ENCODE measurements at places on chromosomes 3 and 15.
A peak's percentile ranks its signal among the peaks of the same experiment; 100 is the strongest.

DNA sequence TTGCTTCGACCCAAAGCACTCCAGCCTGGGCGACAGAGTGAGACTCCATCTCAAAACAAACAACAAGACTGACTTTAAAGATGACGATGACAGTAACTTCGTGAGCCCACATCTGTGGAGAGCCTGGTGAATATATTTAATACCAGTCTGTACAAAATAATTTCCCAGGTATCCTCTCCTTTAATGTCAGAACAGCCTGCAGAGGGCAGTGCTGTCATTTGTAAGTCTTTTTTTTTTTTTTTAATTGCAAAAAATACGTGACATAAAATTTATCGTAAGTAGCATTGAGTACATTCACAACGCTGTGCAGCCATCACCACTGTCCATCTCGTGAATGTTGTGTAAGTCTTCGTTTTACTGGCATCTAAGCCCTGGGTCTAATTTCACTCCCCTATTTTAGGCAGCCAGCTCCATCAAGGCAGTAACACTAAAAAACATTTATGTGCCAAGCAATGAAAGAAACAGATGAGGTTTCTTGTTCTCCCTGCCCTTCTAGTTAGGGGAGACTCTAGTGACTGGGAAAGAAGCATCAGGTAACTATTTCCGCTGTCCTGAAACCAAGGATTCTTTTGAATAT is 1.4 kb downstream of the HTD2 start:
- H3K27me3 ChIP-seq: peaks cover 2% of the 10 kb centered on the region
- no peak overlapping the region for H3K27ac ChIP-seq
- H3K4me1 ChIP-seq: no peaks in the 10 kb centered on the region
- peak overlapping the region; percentile 99 for H3K4me3 ChIP-seq
- peaks cover 43% of the 10 kb centered on the region for H3K36me3 ChIP-seq

- H3K27me3 ChIP-seq: no peaks in the 10 kb centered on the region
- H3K36me3 ChIP-seq: no peaks in the 10 kb centered on the region
- no peak overlapping the region for H3K27ac ChIP-seq
- no peak for DNase-seq
- H3K4me1 ChIP-seq: no peaks in the 10 kb centered on the region
These were observed 82.5 kb downstream of the ATP10A start for GRCh38 chr15:25780479-25781255.

DNA sequence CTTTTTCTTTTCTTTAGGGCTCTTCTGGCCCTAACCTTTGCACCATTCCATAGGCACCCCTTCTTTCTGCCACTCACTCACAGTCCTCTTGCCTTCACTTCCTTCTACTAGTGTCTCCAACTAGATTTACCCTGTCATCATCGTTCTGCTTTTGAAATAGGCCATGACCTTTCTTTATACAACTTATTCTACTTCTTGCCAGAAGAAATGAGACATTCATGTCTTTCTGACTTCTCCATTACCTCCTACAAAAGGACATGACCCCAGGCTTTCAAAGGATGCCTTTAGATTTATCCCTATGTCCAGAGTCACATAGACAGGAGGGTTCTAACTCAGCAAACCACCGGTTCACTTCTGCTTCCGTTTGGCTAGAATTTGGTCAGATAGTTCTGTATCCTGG is 336.4 kb upstream of the LRRFIP2 start:
- no peak overlapping the region for H3K4me3 ChIP-seq
- H3K27ac ChIP-seq: no peak overlapping the region
- H3K27me3 ChIP-seq: peaks cover 92% of the 10 kb centered on the region

DNA sequence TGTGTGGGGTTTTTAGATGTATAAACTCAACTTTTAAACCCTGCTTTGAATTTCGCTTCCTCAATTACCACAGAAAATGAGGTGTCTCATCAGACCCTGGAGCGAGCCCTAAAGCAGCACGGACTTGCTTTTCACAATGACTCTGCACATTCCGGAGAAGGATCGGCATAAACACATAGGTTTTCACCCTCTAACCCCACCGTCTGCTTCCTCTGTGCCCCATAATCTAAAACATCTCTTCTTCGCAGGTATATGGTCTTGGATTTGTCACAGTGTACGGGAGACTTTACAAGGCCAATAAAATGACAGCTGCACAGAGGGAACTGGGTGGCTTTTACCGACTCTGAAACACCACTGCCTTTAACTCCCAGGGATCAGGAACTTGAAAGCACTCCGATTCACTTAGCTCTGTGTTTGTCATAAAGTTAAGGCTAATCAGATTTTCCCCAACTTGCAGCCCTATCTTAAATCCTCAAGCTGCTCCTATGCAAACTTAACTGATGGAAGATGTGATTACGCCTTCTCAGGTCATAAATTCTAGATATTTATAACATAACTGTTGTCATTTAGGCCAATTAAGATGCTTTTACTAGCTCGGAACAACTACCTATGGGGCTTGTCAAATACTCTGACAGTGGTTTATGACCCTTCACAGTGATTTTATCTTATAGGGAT is 133.4 kb upstream of the WNT5A start:
- H3K36me3 ChIP-seq: no peaks in the 10 kb centered on the region
- no peaks in the 10 kb centered on the region for H3K4me1 ChIP-seq
- no peak overlapping the region for H3K4me3 ChIP-seq

GRCh38 chr3:24365168-24365567 is 129.5 kb downstream of the THRB start:
- peaks cover 42% of the 10 kb centered on the region for H3K4me1 ChIP-seq
- peak; percentile 59 for DNase-seq
- peak overlapping the region; percentile 42 for H3K27ac ChIP-seq
- no peak overlapping the region for H3K4me3 ChIP-seq

DNA sequence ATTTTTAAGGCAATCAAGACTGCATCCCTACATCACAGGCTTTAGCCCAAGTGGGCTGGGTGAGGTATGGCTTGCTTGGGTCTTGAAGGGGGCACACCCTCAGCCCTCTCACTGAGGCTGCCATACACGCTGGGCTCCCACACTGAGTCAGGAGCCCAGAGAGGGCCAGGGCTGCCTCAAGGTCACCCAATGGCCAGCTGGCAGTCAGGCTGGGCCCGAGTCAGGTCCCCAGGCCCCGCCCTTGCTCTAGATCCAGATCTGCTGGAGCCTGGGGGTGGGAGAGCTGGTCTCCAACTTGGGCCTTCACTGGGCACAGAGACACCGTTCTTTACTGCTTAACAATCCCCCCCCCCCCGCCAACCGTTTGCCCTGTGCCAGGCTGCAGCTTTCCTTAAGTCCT is 88.1 kb downstream of the IQSEC1 start:
- DNase-seq: no peak
- peaks cover 11% of the 10 kb centered on the region for H3K27me3 ChIP-seq
- no peaks in the 10 kb centered on the region for H3K4me1 ChIP-seq
- H3K4me3 ChIP-seq: no peak overlapping the region

- no peak overlapping the region for H3K4me3 ChIP-seq
- no peaks in the 10 kb centered on the region for H3K36me3 ChIP-seq
- DNase-seq: no peak
- no peaks in the 10 kb centered on the region for H3K27me3 ChIP-seq
These were observed 7.6 kb upstream of the FOXP1 start for GRCh38 chr3:71591101-71591500.

DNA sequence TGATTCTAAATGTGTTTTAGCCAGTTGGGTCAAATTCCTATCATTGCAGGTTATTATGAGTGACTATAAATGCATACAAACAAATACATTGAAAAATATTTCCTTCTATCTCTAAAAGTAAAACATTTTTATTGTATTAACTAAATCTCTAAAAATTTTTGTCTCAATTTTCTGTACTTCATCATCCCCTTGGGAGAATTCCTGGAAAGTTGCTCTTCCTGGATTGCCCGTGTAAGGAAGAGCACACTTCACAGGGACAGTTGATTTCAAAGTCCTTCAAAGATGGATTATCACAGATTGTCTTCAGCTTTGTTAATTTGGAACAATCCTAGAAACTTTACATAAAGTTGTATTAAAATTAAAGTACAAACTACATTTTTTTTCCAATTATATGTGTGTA is 595.6 kb downstream of the ROBO1 start:
- no peaks in the 10 kb centered on the region for H3K27me3 ChIP-seq
- H3K4me1 ChIP-seq: no peaks in the 10 kb centered on the region
- no peaks in the 10 kb centered on the region for H3K36me3 ChIP-seq
- no peak overlapping the region for H3K27ac ChIP-seq
- H3K4me3 ChIP-seq: no peak overlapping the region
